ENCODE measurements at places on chromosomes 4 and X.

GRCh38 chrX:132101799-132102198 is 26.0 kb downstream of the FRMD7 start:
- DNase-seq = no peak

DNA sequence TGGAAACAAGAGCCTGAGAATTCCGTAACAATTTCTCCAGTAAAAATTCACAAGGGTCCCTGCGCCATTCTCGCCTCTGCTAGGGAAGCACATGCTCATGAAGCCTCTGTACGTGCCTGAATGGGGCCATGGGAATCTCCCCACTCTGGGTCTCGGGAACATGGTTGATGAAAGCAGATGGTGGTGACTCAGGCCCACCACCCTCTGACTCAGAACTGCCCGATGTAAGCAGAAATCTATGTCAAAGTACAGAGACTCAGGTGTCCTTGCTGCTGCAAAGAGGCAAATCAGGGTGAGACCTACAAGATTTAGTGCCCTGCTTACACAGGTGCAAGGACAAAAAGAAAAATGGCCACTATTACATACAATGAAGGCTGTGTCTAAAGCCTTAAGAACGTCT is 65.0 kb downstream of the SCD5 start:
- DNase-seq = no peak

GRCh38 chr4:138182838-138183426 is 59.2 kb downstream of the SLC7A11 start:
- no peak for DNase-seq

- DNase-seq = no peak
These were observed 220.3 kb downstream of the PTTG2 start for GRCh38 chr4:38180456-38180855.

GRCh38 chrX:100973411-100973810 is 3.9 kb downstream of the ARL13A start:
- DNase-seq = no peak

DNA sequence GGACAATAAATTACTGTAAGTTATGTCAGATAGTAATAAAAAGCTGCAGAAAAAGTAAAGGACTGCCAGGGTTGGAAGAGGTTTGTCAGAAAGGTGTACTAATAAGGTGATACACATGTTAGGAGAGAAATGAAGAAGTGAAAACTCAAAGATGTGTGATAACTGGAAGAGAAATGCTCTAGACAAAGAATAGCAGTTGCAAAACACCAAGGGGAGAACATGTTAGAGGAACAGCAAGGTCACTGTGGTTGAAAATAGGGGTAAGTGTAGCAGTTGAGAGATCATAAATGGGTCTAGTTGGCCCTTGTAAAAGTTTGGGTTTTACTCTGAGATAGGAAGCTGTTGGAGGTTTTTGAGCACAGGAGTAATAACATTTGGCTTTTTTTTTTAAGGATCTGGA is 46.9 kb downstream of the HSPA4L start:
- DNase-seq = no peak

DNA sequence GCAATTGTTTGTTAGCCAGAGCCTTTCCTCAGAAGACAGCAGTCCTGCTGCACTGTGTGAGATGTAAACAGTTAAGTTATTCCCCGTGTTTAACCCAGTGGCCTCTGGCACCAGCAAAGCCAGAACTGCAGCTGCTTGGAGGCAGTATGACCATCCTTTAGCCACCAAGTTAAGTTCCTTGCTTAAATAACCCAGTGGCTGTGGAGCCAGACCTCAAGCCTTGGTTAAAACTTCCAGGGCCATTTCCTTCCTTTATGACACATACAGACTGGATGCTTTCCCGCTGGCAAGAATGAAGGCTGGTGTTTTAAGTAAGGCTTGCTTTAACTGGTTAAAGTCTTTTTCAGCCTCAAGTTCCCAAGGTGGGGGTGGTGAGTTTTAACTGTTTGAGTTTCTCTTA is 379.8 kb downstream of the DCAF12L2 start:
- no peak for DNase-seq

GRCh38 chrX:136146614-136147314 is 569 bp upstream of the FHL1 start:
- no peak for DNase-seq

- no peak for DNase-seq
These were observed 101.9 kb downstream of the AFF1 start for GRCh38 chr4:87036713-87037112.

GRCh38 chr4:122762520-122762919 is 30.0 kb downstream of the BBS12 start:
- DNase-seq = no peak

GRCh38 chr4:70667740-70668535 is 1.6 kb upstream of the JCHAIN start:
- DNase-seq = no peak

DNA sequence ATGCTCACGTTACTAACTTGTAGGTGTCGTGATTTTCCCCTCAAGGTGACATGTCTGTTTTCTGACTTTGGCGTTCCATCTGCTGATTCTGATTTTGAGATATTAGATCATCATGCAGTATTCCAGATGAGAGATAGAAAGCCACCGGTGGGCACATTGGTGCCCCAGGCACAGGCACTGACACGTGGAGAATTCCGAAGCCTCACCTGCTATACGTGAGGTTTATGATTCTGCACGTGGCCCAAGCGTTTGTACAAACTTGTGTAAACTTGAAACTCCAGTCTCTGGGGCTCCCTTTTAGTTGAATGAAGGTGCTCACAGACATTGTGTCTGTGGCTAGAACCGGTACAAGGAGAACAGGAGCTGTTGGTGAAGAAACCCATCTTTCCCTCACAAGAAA is 81.1 kb downstream of the TENM3 start:
- no peak for DNase-seq

DNA sequence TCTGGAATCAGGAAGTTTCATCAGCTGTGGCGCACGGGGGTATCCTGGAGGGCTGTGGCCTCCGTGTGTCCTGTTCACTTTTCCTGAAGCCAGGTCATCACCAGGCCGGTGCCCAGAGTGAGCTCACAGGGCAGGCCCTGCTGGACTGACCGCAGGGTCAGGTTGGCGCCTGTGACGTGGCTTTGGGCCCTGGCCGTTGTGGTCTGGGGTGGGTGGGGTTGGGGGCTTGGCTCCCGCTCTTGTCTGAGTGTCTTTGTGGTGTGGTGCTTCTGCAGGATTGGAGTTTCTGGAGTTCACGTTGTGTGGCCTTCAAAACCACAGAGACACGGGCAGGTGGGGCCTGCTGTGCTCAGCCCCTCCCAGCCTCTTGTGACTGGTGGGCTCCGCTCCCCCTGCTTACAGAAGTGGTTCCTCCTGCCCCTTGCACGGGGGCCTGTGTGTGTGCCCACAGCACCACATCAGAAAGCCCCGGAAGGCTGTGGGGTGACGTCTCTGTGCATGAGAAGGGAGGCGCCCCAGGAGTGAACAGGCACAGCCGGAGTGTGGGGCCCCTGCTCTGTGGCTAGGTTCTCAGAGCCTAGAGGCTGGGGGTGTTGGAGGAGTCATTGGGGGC is 9.5 kb downstream of the RGS12 start:
- no peak for DNase-seq

DNA sequence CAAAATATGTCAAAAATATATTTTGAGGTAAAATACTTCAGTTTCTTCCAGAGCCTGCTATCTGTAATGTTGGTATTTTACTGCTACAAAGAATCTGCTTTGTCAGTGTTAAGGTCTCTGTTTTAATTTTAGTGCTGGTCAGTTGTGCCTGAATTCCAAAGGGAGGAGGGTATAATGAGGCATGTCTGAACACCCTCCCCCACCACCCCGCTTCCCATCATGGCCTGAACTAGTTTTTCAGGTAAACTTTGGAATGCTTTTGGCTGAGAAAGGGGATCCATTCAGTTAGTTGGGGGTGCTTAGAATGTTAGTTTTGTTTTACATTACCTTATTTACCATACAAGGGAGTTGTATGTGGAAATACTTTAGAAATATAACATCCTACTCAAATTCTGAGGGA is 158.5 kb downstream of the MID1IP1 start:
- DNase-seq = no peak

DNA sequence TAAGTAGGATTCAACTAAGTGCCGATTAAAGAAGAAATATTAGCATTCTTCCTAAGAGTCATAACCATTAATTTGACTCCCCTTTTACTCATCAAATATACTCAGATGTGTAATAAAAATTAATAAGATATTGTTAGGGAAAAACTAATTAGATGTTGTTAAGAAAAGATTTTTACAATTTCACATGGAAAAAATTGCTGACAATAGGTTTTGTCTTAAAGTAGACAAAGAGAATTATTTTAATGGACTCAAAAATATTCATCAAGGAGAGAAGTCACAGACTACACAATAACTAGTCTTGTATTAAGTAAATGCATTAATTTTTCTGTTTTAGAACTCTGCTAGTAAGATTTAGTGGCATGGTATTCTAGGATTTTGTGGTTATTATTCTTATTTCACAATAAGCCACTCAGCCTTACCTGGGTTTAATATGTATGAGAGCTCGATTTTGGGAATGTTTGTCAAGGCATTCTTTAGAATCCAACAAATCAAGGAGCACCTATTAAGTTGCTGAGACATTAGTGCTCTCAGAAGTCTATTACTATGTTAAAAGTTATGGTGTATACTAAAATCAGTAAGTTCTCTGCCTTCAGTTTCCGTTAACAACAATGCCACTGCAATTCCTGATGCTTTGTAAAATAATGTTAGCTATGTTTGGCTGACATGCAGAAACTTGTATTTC is 110.2 kb upstream of the UGT8 start:
- DNase-seq = no peak

DNA sequence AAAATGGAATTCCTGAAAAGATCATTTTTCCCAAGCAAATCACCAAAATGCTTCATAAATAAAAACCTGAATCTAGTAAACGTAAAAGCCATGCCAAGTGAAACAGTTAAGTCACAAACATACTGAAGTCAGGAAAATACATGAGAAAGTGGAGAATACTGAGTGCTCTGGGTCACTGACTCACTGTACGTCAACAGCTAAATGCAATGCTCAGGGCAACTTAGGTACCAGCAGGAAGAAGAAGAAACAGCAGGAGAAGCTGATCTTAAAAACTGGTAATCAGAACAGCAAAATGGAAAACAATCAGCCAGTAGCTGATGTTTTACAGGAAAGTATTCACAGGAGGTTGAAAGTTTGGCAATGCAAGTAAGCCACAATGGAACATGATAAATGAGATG is 252.6 kb upstream of the ETNPPL start:
- DNase-seq = no peak

DNA sequence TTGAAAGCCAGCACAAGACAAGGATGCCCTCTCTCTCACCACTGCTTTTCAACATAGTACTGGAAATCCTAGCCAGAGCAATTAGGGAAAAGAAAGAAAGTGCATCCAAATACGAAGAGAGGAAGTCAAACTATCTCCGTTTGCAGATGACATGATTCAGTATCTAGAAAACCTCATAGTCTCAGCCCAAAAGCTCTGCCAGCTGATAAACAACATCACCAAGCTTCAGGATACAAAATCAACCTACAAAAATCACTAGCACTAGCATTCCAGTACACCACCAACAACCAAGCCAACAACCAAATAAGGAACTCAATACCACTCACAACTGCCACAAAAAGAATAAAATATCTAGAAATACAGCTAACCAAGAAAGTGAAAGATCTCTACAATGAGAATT is 38.6 kb downstream of the COX7B2 start:
- no peak for DNase-seq

- no peak for DNase-seq
These were observed at the start of gene SORCS2 for GRCh38 chr4:7192252-7193029. Gene SORCS2 (plus strand): TSS chr4:7192538.

DNA sequence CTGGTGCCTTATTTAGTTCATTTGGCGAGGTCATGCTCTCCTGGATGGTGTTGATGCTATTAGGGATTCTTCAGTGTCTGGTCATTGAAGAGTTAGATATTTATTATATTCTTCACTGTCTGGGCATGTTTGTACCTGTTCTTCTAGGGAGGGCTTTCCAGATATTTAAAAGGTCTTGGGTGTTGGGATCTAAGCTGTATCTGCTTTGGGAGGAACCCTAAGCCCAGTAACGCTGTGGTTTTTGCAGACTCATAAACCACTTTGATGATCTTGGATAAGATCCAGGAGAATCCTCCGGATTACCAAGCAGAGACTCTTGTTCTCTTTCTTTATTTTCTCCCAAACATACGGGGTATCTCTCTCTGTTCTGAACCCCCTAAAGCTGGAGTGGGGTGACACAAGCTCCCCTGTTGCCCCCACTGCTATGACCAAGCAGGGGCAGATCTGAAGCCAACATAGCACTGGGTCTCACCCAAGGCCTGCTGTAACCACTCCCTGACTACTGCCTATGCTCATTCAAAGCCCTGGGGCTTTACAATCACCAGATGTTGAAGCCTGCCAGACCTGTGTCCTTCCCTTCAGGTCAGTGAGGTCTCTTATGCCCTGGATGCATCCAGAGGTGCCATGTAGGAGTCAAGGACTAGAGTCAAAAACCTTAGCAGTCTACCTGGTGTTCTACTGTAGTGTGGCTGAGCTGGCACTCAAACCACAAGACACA is 187.6 kb downstream of the GUCY2F start:
- peak; percentile 9 for DNase-seq

GRCh38 chr4:132572210-132572609 is 576.9 kb upstream of the PCDH10 start:
- DNase-seq = no peak

DNA sequence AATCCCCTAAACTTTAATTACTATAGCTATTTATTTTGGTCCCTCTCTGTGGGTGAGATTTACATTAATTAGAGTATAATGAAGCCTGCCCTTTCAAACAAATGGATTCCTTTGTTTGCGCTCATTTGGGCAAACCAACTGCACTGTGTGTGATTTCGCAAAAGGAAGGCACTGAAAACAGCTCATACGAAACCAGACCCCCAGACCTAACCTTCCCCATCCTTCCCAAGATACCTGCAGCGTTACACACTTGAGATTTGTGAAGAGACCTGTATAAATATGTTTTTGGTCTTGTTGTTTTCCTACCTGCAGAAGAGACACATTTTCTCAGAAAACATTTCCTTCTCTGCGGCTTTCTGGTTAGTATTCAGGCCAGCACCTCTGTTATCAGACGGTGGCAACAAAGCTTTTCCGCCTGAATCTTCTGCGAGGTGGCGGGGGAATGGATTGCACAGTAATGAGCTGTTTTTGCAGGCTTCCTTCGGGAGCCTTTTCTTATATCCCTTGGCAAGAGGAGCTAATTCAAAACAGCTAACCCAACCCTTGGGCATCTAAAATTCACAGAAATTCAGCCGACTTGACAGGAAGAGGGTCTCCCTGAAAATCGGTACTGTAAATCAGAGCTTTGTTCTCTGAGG is 47.6 kb downstream of the CBLL2 start:
- no peak for DNase-seq

GRCh38 chrX:1546691-1547251 is 9.8 kb upstream of the P2RY8 start:
- no peak for DNase-seq

DNA sequence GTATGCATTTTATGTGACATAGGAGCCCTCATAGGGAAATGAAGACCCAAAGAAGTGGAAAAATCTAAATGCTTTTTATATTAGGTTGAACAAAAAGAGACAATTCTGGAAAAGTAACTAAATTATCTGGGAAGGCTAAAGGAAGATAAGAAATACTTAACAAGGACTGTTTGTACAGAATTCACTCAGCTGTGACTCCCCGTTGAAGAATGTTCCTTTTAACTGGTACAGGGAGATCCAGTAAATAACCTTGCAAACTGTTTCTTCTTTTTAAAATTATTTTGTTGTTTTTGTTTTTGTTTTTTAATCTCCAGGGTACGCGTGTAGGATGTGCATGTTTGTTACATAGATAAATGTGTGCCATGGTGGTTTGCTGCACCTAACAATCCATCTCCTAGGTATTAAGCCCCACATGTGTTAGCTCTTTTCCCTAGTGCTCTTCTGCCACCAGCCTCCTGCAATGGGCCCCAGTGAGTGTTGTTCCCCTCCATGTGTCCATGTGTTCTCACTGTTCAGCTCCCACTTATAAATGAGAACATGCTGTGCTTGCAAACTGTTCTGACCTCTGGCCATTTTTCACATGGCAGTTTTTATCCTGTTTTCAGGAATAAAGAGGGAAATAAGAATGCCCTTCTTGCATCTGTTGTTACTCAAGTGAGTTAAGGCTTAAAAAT is 81.7 kb downstream of the PWWP3B start:
- no peak for DNase-seq
